ENCODE measurements at places on chromosomes 6 and 20.

DNA sequence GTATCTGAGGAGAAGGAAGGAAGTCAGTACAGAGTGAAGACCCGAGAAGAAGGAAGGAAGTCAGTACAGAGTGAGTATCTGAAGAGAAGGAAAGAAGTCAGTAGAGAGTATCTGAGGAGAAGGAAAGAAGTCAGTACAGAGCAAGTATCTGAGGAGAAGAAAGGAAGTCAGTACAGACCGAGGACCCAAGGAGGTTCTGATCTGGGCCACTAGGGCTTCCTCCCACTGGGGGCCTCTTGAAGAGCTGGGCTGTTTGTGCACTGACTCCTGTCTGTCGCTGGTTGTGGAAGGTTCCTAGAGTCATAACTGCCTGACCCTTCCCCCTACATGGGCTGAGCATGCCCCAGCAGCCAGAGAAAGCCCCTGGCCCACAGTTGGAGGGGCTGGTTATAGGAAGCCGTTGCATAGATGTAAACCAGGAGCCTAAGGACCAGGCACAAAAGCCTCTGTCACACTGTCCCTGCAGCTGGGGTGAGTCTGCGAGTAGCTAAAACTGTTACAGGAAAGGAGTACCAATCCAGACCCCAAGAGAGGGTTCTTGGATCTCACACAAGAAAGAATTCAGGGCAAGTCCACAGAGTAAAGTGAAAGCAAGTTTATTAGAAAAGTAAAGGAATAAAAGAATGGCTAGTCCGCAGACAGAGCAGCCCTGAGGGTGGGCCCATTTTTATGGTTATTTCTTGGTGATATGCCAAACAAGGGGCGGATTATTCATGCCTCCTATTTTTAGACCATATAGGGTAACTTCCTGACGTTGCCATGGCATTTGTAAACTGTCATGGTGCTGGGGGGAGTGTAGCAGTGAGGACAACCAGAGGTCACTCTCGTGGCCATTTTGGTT lies 395.9 kb downstream of the PREX1 start:
- DNase-seq = no peak

DNA sequence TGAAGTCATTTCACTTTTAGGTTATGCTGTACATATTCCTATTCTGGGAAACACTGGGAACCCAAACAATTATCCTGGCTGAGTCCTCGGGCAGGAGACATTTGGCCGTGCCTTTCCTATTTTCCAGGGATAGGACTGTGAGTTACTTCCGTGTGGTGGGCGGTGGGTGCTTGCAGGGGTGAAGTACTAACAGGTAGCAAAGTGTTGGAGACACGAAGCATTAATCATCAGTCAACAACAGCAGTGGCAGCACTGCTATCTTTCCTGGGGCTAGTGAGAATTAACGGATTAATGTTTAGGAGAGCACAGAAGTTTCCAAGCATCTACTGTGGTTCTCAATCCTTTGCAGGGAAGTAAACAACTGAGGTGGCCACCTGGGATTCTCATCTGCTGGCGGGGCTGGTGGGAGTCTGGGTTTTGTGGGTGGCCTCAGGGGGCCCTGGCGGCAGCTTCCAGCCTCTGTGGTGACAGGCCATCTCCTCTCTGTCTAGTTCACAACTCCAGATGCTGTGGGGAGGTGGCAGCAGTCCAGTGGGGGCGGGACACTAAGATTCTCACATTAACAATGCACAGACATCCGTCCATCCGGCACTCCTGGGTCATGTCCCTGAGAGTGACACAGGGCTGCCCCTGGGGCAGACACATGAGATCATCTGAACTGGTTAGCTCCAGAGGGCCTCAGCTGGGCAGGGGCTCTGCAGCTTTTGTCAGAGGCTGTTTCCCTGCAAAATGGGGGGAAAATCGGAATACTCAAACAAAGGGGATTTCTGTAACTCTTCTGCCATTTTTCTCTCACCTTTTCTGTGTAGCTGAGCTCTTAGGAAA lies 90.9 kb downstream of the GJA10 start:
- no peak for DNase-seq

DNA sequence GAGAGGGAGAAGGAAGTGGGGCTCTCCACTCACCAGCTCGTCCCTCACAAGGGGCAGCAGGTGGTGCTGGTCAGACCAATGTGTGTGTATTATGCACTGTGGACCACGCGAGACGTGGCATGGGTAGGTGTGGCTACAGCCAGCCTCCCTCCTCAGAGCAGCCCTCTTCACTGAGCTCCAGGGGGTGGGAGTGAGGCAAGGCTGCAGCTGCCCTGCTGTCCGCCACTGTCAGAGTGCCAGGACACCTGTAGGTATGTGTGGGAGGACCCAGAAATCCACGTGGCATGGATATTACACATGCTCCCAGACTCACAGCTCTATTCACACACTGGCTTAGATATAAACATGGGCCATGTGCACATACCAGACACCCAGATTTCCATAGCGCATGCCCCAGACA lies 90.3 kb downstream of the VEGFA start:
- no peak for DNase-seq

DNA sequence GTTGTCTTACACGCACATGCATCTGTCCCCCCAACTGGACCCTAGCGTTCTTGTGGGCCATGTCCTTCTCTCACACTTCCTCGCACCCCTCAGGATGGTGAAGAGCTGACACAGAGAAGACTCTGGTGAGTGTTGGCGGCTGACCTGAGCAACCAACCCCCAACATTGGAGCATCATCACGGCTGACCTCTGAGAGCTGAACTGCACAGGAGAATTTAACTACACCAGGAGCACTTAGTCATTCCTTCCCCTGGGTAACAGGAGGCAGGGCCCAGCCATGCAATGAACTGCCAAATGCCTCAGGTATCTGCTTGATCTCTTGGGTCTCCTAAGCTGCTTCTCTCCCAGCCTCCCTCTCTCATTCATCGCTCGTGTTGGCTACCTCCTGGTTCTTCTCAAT lies 88.5 kb downstream of the PSMG4 start:
- no peak for DNase-seq

GRCh38 chr20:34979366-34980153 lies 23.9 kb downstream of the MYH7B start:
- no peak for DNase-seq

GRCh38 chr6:166456395-166457156 lies 73.8 kb upstream of the MPC1 start:
- DNase-seq = no peak

DNA sequence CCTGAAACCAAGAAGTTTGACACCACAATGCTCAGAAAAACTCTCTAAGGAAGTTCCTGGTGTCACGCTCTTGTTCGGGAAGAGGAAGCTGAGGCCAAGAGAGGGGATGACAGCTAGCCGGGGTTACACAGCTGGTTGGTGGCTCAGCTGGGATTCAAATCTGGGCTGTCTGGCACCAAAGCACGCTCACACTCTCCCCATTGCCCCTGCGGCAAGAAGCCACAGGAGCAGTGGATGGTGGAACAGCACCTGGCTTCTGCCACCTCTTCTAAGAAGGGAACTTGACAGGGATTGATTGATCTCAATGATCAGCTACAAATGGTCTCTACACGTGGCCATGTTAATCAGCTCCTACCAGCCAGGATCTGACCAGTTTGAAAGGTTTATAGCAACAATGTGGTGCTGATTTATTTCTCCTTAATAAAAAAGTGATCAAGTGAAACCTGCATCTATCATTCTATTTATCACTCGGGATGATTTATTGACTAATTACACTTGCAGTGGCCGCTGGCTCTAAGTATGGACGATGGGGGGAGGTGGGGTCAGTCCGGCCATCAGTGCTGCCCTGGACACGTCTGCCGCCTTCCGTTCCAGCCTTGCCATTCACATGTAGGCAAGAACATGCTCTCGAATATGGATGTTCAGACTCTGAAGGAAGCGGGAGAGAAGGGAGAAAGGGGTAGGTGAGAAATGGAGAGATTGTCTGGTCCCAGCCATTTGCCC lies 71.9 kb upstream of the TOP1 start:
- DNase-seq = no peak

DNA sequence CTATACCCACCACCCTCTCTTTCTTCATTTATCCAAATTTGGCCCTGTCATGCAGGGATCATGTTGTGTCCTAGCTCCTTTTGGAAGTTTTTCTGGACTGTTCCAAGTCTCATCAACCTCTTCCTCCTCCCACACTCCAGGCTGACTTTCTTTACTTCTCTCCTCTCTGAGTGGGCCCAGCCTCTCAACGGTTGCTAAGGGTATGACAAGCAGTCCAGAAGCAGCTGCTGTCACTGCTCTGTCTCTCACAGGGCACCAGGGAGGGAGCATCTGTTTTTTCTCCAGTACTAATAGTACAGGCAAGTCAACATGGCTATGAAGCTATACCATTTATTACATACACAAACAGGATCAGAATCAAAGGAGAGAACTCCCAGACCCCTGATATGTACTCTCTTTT lies 8.2 kb downstream of the NT5DC1 start:
- no peak for DNase-seq

DNA sequence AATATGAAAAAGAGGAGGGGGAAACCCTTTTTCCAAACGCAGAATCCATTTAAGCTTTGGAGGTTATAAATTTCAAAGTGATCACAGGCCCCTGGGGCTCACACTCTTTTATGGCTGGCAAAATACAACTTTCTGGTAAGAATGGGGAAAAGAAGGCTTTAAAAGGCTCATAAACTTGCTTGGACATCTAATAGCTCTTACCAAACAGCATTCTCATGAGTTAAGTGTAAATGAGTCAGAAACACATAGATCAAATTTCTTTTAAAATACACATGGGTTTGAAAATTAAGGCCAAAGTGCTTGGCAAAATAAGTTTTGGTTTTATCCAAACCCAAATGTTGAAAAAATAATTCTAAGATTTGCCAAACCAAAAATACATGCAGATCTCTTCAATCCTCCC lies 154.6 kb downstream of the SOBP start:
- DNase-seq = no peak

DNA sequence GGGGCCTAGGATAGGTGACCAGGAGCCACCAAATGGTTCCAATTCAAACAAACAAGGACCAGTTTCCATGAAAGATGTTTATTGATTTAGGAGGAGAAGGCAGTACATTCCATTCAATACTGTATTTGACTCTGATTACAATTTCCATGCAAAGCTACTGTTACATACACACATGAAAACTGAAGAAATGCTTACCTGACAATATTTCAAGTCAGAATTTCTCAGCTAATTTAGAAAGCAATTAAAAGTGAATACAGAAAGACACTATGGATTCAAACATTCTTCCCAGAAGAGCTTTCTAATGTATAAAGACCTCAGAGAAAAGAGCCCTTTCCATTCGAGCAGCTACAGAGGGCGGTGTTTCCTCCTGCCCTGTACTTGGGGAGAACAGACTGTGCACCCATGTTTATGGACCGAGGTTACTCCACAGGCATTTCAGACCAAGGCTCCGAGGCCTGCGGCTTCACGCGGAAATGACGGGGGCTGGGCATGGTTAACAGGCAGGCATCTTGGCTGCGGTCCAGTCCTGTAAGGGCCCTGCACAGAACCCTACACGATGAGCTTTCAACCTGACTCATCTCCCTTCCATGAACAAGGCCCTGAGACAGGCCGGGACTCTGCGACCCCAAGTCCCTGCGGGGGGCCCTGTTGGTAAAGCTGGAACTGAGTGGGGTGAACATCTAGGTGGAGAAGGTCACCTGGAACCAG lies 25.7 kb upstream of the TCFL5 start:
- no peak for DNase-seq
